Lung microvascular endothelial cell (primary cell): ENCODE measurements at places on chromosomes 2 and 18.
A peak's percentile ranks its signal among the peaks of the same experiment; 100 is the strongest.

GRCh38 chr2:233273120-233273519, 21.6 kb downstream of the ATG16L1 start:
- no peak for DNase-seq

DNA sequence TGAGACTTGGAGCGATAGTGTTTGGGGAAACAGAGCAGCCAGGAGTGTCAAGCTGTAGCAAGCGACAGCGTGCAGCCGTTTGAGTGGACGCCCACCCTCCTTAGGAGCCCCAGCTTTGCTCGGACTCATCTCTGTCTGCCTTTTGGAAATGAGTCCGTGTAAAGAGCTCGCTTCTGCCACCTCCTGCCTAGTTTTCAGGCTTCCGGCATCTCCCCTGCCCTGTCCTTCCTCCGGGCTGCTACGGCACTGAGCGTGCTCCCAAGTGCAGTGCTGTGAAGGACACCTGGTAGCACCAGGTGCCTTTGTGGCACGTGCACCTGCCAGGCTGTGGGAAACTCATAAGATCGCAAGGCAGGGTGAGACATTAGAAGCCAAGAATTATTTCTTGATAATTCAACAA, 117.1 kb downstream of the RNF144A start:
- DNase-seq, result peak; percentile 22

GRCh38 chr2:64945973-64946768, 43.0 kb upstream of the SLC1A4 start:
- peak; percentile 11 for DNase-seq

DNA sequence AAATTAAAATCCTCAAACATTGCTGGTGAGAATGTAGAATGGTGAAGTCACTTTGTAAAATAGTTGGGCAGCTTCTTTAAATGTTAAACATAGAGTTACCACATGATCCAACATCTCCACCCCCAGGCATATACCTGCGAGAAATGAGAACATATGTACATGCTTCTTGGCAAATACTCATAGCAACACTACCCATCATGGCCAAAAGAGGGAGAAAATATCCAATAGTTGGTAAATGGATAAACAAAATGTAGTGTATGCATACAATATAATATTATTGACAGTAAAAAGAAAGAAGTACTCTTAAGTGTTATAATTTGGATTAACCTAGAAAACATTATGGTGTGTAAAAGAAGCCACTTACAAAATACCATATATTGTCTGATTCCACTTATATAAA, 185.9 kb downstream of the CDH7 start:
- DNase-seq, result no peak

GRCh38 chr2:158211502-158211901, 109.8 kb downstream of the UPP2 start:
- DNase-seq, result peak; percentile 22

GRCh38 chr2:99072551-99072950, 69.0 kb upstream of the C2orf15 start:
- no peak for DNase-seq

DNA sequence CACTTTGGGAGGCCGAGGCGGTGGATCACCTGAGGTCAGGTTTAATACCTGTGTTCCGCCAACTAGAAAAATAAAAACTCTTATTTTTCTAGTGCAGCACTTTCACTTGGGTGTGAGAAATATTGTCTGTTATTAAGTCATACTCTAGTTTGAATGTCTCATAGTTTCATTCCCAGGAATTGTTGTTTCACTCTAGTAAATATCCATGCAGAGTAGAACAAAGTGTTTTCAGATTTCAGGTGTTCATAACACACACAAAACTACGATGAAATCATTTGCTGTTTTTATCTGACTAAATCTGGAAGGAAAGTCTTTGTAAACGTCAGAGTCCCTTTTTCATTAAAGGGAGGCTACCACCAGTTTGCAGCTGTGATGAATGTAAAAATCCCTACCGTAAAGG, 4.0 kb downstream of the FAM117B start:
- no peak for DNase-seq

- no peak for DNase-seq
Observed at GRCh38 chr18:22238681-22239080, 69.3 kb downstream of the GATA6 start.

DNA sequence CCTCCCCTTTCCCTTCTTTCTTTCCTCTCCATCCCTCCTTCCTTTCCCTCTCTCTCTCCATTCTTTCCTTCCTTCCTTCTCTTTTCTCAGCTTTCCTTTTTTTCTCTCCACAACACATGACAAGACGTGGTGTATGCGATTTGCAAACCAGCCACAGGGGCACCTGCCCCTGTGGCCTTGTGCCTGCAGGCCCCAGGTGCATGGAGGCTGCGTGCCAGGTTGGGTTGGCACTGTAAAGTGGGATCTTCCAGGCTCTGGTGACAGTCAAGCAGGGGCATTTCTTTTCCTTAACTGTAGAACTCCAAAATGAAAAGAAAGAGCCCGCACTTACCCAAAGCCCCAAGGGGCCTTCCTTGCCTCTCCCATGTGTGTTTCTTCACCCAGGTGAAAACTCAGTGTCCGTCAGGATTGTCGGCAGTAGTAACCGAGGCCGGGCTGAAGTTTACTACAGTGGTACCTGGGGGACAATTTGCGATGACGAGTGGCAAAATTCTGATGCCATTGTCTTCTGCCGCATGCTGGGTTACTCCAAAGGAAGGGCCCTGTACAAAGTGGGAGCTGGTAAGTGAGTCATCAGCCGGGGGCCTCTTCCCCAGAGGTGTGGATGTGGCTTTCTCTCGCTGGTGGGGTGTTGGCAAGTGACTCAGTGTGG, 50.9 kb downstream of the MARCO start:
- no peak for DNase-seq

DNA sequence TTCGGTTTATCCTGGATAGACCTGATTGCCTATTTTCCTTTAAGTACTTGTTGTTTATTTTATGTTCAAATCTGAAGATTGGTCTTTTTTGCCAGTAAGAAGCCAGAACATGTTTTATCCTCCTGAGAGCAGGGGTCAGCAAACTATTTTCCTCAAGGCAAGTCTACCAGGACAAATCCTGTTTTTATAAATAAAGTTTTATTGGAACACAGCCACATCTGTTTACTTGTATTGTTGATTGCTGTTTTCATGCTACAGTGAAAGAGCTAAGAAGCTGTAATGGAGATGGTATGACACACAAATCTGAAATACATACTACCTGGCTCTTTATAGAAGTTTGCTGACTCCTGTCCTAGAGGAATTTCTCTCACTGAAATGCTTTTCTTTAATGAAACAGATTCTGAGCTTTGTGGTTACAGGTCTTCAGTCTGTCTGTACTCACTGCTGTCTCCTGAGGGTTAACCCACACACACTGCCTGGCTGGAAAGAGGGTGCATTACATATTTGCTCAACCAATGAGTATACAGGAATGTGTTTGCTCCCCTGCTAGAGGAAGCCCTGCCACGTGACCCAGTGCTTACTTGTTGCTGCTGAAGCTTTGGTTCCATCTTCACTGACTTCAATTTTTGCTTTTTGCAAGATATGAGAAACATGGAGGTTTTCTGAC, 22.6 kb downstream of the MRPL44 start:
- no peak for DNase-seq

DNA sequence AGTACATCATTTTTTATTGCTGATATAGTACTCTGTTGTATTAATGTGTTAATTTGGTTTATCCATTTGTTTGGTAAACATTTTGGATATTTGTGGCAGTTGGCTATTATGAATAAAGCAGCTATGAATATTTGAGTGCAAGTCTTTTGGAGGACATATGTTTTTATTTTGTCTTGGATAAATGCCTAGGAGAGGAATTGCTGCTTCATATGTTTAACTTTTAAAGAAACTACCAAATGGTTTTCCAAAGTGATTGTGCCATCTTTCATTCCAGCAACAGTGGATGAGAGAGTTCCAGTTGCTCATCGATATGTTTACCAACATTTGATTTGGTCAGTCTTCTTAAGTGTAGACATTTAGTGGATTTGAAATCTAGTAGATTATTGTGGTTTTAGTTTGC, 51.8 kb downstream of the MERTK start:
- DNase-seq, result no peak

DNA sequence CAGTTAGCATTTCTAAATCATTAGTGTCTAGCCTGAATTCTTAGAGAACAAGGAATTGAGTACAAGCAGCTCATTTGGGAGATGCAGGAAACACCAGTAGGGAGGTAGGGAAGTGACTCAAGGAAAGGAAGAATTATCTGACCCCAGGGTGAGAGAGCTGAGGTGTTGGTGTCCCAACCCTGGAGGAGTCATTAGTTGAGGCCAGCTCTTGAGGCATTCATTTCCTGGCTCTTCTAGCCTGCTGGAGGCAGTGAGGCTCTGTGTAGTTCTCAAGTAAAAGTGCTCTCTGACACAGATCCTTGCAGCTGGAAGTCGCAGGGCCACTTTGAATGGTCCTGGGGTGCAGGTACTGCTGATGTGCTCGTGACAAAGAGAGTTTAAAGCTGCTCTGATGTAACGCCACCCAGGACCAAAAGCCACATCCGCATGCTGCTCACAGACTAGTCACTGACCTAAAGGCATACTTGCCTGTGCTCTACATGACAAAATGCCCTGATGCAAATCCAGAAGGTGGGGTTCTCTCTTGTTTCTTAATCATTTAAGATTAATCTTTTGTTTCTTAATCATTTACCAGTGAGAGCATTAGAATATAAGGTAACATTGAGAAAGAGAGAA, 299.5 kb upstream of the LYPD1 start:
- no peak for DNase-seq

GRCh38 chr2:56012221-56012765, 88.7 kb upstream of the EFEMP1 start:
- peak; percentile 60 for DNase-seq

DNA sequence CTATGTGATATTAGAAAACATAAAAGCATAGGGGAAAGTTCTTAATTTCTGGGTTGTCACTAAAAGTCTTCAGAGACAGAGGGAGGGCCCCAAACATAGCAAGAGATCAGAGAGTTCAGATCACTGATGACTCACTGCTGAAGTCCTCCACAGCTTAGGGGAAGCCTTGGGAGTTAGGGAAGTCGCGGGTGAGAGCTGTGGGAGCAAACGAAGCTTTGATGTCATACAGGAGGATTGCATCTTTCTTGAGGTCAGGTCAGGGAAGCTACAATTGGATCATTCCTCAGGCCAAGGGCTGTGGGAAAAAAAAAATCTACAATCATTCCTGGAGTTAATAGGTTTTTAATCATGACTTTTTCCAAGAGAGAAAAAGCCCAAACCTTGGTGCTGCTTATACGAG, 96.2 kb downstream of the COPS8 start:
- no peak for DNase-seq

- peak; percentile 31 for DNase-seq
Observed at GRCh38 chr2:158998551-158999248, 30.3 kb downstream of the TANC1 start.

GRCh38 chr2:28670856-28671255, 80.8 kb upstream of the PPP1CB start:
- DNase-seq, result no peak

- no peak for DNase-seq
Observed at GRCh38 chr2:43358410-43359201, 132.2 kb upstream of the ZFP36L2 start.

DNA sequence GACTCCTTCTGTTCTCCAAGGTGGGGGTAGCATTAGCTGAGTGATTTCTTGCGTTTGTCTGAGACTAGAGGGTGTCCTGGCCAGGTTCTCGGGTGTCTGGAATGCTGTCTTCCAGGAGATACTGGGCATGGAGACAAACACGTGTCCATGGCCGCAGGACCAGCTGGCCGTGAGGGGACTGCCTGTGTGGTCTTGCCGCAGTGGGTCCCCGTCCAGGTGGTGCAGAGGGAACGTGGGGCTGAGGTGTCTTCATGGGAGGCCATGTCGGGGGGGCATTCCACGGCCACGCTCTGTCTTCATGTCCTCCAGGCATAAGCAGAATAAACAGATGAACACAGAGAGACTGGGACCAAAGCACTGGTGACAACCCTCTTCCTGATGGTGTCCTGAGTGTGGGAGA, 66.6 kb downstream of the SMIM21 start:
- no peak for DNase-seq

DNA sequence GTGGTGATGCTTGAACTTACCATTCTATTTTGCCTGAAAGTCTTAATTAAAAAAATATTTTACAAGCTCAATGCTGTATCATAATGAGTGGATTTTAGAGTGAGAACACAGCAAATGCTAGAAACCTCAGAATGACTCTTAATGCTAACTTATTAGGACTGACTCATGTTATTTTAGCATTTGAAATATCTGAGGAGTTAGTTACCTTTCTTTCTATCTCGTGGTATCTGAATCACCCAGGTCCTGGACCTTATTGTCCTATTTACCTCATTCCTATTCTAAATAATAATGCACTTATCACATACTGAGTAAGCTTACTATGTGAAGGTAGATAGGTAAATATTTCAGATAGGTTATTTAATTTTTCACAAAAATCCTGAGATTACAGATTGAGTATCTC, 70.7 kb downstream of the SOS1 start:
- no peak for DNase-seq

DNA sequence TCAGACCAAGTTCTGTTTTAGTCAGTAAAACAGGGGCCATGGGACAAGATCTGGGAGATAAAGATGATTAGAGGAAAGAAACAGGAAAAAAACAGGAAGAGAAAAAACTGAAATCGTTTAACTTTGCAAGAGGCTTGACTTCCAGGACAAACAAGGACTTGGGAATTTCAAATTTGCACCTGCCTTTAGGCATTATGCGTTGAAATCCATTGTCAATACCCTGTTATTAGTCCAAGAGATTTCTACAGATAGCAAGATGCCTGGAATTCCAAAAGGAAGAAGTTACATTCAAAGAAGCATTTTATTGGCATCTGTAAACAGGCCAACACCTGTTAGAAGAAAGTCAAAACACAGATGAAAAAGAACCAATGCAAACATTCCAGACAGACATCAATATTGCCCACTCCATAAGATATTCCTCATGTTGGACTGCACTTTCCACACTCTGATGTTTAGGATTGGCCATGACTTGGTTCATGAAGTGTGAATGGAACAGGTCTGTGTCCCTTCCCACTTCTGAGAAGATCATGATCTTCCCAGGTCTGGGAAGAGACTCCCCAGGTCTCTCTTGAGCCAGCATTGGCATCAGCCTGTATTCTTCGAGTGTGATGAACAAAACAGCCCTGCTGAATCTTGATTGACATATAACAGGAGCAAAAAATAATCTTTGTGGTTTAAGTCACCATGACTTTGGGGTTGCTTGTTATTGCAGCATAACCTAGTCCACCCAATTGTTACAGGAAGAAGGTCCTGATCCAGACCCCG, 181.4 kb upstream of the FN1 start:
- no peak for DNase-seq

- DNase-seq, result no peak
Observed at GRCh38 chr18:36177913-36178312, 9.4 kb upstream of the MOCOS start.
